ENCODE measurements at places on chromosomes 1 and 21.

DNA sequence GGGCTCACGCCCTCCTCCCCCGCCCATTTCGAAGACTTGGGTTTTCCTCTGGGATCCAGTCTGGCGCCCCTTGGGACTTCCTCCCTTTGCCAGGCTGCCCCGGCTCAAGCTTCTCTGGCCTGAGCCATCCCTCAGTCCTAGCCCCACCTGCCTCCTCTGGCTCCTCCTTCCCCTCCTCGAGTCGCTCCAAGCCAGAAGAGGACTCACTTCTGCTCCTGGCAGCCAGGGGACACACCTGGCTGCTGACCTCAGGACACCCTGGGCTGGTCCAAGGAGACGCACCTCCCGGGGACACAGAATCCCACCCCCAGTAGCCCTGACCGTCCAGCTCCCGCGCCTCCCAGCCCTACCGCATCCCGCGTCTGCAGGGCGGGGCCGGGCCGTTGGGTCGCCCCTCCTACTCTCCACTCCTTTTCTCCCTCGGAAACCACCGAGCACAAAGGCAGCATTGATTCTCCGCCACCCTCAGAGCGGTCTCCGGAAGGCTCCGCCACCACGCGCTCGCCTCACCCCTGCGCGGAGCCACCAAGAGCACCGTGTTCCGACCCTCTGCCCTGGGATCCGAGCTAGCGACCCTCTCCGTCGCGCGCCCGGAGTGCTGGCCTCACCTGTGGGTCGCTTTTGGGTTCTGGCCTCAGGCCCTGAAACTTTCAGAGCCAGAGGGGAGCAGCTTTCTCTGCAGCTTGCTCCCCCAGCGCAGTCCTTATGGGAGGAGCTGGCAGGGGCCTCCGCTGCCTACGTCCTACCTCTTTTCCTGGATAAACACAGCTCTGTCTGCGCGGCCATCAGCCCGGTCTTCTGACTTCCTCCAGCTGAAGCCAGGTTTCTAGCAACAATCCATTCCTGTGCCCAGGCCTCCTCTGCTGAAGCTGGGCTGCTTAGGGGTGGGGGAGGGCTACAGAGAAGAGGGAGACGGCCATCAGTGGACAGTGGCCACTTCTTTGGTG is at the start of gene C2CD4D:
C2CD4D (minus strand) TSS at position 364 of the 947 bp plus-strand sequence. CDS start 831 bp downstream, outside the sequence.
- DNase-seq = no peak

DNA sequence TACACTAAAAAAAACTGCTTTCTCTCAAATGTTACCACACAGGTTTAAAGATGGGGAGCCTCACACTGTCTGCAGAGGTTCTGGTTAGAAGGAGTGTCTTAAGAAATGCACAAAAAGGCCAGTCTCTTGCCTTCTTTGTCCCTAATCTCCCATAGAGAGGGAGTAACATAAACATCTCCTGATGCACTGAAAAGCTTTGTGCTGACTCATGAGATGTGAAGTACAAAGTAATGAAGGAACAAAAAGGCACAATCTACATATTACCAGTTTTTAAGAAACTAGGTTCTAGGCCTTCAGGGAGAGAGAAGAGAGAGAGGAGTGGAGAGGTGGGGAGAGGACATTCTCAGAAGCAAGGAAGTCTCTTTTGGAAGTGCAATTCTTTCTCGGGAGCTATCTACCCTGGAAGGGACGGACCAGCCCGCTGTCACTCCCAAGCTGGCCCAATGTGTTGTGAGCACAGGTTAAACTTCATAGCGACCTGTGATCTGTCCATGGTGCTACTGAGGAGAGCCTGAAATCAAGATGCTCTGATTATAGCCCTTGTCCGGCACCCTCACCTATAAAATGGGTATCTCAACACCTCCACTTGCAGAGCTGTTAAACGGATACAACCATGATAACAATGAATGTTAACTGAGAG is 458.1 kb downstream of the DISC1 start:
- no peak for DNase-seq

DNA sequence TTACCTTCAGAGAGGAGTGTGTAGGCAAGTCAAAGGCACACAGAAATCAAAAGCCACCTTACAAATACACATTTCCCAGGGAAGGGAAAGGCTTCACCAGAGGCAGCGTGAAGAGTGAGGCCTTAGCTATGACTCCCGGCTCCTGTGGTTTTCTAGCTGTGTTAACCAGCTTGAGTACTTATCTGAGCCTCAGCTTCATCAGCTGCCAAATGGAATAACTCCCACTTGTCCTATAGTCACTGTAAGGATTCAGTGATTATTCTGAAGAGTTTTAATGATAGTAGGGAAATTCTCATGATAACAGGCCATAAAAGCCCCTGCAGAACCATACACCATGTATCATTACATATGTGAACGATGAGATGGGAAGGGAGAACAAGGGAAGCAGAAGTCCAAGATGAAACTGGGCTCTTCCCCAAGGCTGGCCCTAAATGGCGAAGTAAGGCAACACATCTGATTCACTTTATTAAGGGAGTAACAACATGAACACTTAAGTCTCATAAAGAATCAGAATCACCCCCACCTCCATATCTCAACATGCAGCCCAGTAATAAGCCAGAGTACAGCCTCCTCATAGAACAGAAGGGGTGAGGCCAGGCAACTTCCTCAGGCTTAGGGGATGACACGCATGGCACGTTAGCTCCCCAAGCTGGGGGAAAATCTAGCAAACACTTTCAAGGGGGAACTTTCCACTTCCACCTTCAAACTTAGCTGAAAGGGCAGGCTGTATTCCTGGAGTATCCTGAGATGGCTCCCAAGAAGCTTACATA is 63.7 kb downstream of the SLC66A1 start:
- no peak for DNase-seq

GRCh38 chr1:35763201-35763600 is 6.6 kb downstream of the CLSPN start:
- DNase-seq = no peak

GRCh38 chr1:170587253-170587593 is 55.3 kb downstream of the GORAB start:
- DNase-seq = no peak

- DNase-seq = no peak
These were observed 113.3 kb upstream of the DPT start for GRCh38 chr1:168842306-168842705.

DNA sequence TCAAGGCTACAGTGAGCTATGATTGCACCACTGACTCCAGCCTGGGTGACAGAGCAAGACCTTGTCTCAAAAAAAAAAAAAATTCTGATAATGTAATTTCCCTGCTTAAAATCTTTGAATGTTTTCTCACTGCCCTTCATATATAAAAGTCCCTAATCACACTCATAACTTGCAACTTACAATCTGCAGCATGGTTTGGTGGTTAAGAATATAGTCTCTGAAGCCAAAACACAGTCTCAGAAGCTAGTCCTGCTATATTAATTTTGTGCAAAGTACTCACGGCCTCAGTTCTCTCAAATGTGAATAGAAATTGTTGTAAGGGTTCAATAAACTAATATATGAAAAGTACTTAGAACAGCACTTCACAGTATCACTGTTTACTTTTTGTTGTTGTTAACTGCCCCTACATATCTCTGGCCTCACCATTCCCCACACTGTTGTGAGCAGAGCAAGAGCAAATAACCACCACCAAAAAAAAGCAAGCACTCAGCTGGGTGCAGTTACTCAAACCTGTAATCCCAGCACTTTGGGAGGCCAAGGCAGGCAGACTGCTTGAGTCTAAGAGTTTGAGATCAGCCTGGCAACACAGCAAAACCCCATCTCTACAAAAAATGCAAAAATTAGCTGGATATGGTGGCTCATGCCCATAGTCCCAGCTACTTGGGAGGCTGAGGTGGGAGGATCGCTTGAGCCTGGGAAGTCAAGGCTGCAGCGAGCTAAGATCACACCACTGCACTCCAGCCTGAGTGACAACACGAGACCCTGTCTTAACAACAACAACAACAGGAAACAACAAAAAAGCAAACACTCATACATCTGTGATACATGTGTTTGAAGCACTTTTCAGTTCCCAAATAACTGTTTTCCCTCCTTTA is 22.4 kb downstream of the ASH1L start:
- DNase-seq = no peak

DNA sequence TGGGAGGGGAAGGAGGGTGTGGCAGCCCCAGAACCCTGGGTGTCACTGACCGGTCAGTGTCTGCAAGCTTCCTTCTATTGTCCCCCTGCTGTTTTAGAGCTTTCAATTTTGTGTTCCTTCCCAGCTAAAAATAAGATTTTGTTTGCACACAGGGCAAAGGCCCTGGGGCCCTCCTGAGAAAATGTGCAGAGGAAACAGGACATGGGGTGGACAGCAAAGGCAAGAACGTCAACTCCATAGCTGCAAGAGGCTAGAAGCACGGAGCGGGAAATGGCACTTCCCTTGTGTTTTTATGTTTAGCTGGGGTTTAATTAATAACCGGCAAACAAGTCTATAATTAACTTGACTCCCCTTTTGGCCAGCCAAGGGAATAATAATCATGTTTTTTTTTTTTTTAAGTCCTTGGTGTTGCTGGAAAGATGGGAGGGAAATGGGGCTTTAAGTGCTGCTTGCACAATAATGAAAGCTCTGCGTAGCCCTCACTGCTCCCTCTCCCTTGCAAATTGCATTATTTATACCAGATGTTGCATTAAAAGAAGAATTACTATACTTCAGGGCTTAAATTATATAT is 261.4 kb upstream of the USP24 start:
- no peak for DNase-seq

GRCh38 chr21:26934383-26934782 is 32.5 kb downstream of the ADAMTS5 start:
- DNase-seq = no peak

- no peak for DNase-seq
These were observed 14.5 kb downstream of the CFAP74 start for GRCh38 chr1:1989102-1989542.

GRCh38 chr1:109789551-109790180 is 25.9 kb upstream of the EPS8L3 start:
- DNase-seq = no peak

Data from keratinocyte (primary cell).